ENCODE measurements at places on chromosomes 16 and 17. TPM values are rescaled to one million over a fixed set of nuclear protein-coding genes. Genes with fewer than 3 reads are reported as not detected.
A peak's percentile ranks its signal among the peaks of the same experiment; 100 is the strongest.

The SCGB1C2 gene
- not detected for total RNA-seq

The TPSAB1 gene
- total RNA-seq = 122 TPM

DNA sequence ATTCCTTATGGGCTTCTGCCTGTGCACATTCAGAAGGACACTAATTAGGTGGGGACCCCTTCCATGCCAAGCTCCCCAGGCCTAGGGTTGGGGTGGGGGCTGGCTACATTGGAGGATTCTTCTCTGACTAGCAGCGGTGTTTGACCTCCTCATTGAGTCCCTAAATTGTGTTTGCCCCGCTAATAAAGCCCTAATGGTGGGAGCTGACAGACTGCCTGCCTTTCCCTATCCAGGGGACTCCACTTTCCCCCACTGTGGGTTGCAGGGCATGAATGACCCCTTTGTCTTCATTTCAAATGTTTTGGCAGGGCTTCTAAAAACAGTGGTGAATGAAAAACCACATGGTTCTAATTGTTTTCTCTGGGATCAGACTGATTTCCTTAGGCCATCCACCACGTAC is 476.8 kb upstream of the CDH11 start:
- no peaks in the 10 kb centered on the region for H3K4me1 ChIP-seq
- no peak overlapping the region for H3K4me3 ChIP-seq

GRCh38 chr16:8958344-8959167 is 5.2 kb downstream of the USP7 start:
- no peaks in the 10 kb centered on the region for H3K36me3 ChIP-seq
- H3K4me3 ChIP-seq = no peak overlapping the region
- peaks cover 70% of the 10 kb centered on the region for H3K4me1 ChIP-seq
- H3K27ac ChIP-seq = peak overlapping the region; percentile 19
- no peaks in the 10 kb centered on the region for H3K27me3 ChIP-seq
- DNase-seq = no peak

- H3K27ac ChIP-seq = peak overlapping the region; percentile 74
- DNase-seq = peak; percentile 72
- no peaks in the 10 kb centered on the region for H3K27me3 ChIP-seq
- peaks cover 14% of the 10 kb centered on the region for H3K4me1 ChIP-seq
- no peaks in the 10 kb centered on the region for H3K36me3 ChIP-seq
Measured at GRCh38 chr17:7380321-7380720, 568 bp upstream of the TNK1 start.

DNA sequence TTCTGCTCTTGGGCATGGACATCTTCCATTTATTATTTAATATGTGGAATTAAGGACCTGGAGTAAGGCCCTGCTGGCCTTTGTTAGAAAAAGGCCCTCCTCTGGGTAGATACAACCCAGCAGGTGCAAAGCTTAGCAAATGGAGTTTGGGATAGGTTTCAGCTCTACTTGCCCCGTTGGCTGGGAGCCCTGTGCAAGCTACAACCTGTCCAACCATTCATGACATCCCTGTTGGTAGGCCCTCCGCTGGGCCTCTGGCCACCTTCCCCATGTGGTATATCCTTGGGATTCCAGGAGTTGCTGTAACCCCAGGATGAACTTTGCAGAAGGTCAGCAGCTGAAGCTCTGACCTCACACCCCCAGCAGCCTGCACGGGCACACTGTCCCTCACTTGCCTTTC is 6.4 kb downstream of the NGFR start:
- peaks cover 18% of the 10 kb centered on the region for H3K4me1 ChIP-seq
- DNase-seq = no peak
- H3K36me3 ChIP-seq = no peaks in the 10 kb centered on the region
- no peak overlapping the region for H3K4me3 ChIP-seq
- H3K27ac ChIP-seq = no peak overlapping the region
- peaks cover 65% of the 10 kb centered on the region for H3K27me3 ChIP-seq

DNA sequence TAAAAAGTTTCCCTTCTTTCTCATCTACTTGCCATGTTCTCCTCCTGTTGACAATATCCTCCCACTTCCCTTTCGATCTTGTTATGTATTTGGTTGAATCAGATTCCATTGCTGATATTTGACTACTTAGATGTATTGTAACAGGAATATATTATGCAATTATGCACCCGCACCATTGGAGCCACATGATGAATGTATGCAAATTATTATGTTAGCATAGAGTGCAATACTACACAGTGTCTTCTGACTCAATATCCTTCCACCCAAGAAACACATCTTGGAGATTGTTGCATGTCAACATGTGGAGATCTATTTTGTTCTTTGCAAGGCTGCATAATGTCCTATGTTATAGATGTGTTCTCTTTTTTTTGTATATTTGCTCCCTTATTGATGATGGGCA is 219.2 kb upstream of the RBFOX1 start:
- DNase-seq = no peak
- no peaks in the 10 kb centered on the region for H3K4me1 ChIP-seq

The CES4A gene
- total RNA-seq = 13.3 TPM

GRCh38 chr16:45454-45853 is 8.0 kb downstream of the POLR3K start:
- no peaks in the 10 kb centered on the region for H3K4me1 ChIP-seq
- no peak for DNase-seq
- peaks cover 24% of the 10 kb centered on the region for H3K36me3 ChIP-seq
- no peak overlapping the region for H3K27ac ChIP-seq
- H3K4me3 ChIP-seq = no peak overlapping the region
- H3K27me3 ChIP-seq = no peaks in the 10 kb centered on the region

The ENGASE gene
- 58.2 TPM for total RNA-seq

The CD300LB gene
- 1.3 TPM for total RNA-seq

- H3K4me1 ChIP-seq = peaks cover 5% of the 10 kb centered on the region
- no peaks in the 10 kb centered on the region for H3K27me3 ChIP-seq
- H3K27ac ChIP-seq = peak overlapping the region; percentile 18
- H3K36me3 ChIP-seq = peaks cover 62% of the 10 kb centered on the region
- no peak overlapping the region for H3K4me3 ChIP-seq
Measured at GRCh38 chr17:62587554-62587953, 39.9 kb upstream of the MRC2 start.

- no peak within 1 kb of the TSS for H3K27ac ChIP-seq
- DNase-seq = no peak
- H3K4me1 ChIP-seq = peaks cover 1% of the 10 kb centered on the region
- no peaks in the 10 kb centered on the region for H3K27me3 ChIP-seq
Measured at GRCh38 chr16:66918803-66919568, at the start of gene CDH16. CDH16 (minus strand) TSS chr16:66918885; CDS start chr16:66918065, 820 bp downstream.

- H3K27me3 ChIP-seq = no peaks in the 10 kb centered on the region
- H3K4me3 ChIP-seq = no peak overlapping the region
- peaks cover 37% of the 10 kb centered on the region for H3K4me1 ChIP-seq
- peak overlapping the region; percentile 47 for H3K27ac ChIP-seq
- DNase-seq = peak; percentile 74
Measured at GRCh38 chr17:77316191-77316641, 175.4 kb downstream of the SEC14L1 start.

- H3K36me3 ChIP-seq = peaks cover 5% of the 10 kb centered on the region
- H3K4me3 ChIP-seq = peak within 1 kb of the TSS; percentile 52
- H3K27ac ChIP-seq = peak within 1 kb of the TSS; percentile 82
- peaks cover 10% of the 10 kb centered on the region for H3K4me1 ChIP-seq
Measured at GRCh38 chr16:28609631-28610594, at the start of gene SULT1A1. SULT1A1 (minus strand) TSS chr16:28610044; CDS start chr16:28608855, 1,189 bp downstream.

DNA sequence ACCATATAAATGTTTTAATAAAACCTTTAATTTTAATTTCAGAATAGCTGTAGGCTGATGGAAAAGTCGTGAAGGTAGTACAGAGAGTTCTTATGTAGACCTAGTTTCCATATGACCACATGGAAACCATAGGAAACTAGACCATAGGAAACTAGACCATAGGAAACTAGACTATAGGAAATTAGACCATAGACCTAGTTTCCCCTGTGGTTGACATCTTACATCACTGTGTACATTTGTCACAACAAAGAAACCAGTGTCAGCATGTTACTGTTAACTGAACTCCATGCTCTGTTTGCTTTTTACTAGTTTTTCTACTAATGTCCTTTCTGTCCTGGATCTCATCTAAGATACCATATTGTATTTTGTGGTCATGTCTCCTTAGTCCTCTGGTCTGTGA is 14.6 kb downstream of the NUDT7 start:
- H3K27me3 ChIP-seq = no peaks in the 10 kb centered on the region
- no peaks in the 10 kb centered on the region for H3K36me3 ChIP-seq
- no peaks in the 10 kb centered on the region for H3K4me1 ChIP-seq
- DNase-seq = no peak

GRCh38 chr17:18319604-18320256 is 4.6 kb downstream of the SMCR8 start:
- no peak for DNase-seq
- peaks cover 70% of the 10 kb centered on the region for H3K36me3 ChIP-seq
- peaks cover 51% of the 10 kb centered on the region for H3K4me1 ChIP-seq
- H3K27ac ChIP-seq = no peak overlapping the region
- no peaks in the 10 kb centered on the region for H3K27me3 ChIP-seq

The MT2A gene
- 349 TPM for total RNA-seq

DNA sequence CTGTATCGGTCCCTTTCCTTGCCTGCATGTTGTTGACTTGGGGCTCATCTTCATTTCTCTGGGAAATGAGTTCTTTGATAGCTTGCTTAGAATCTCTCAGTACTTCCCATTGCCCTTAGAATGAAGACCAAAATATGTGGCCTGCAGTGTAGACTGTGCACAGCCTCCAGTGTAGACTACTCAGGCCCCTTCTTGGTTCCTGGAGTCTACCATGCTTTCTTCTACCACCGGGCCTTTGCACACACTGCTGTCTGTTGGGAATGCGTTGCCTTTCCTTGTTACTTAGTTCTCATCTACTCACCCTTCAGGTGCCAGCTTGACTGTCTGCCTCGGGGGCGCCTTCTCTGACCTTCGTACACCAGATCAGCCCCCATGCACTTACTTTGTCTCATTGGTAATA is 82.0 kb downstream of the ABCC1 start:
- no peak overlapping the region for H3K4me3 ChIP-seq
- no peaks in the 10 kb centered on the region for H3K27me3 ChIP-seq
- peak overlapping the region; percentile 11 for H3K27ac ChIP-seq
- DNase-seq = no peak
- peaks cover 27% of the 10 kb centered on the region for H3K4me1 ChIP-seq

- DNase-seq = no peak
- H3K36me3 ChIP-seq = peaks cover 7% of the 10 kb centered on the region
- no peaks in the 10 kb centered on the region for H3K27me3 ChIP-seq
- no peak overlapping the region for H3K4me3 ChIP-seq
- H3K4me1 ChIP-seq = peaks cover 6% of the 10 kb centered on the region
- H3K27ac ChIP-seq = no peak overlapping the region
Measured at GRCh38 chr17:80423536-80424225, 8.7 kb downstream of the ENDOV start.

The RNF43 gene
- 7.5 TPM for total RNA-seq

The ABCA3 gene
- 598 TPM for total RNA-seq

DNA sequence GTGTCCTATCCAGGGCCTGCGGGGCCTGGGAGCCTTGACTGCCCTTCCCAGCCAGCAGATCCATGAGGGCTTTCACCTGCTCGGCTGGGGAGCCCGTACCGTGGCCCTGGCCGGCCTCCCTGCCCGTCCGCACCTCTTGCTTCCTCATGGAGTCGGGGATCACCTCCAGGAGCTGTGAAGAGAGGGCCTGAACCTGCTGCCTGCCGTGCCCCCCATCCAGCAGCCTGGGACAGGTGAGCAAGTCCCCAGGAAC is 12.4 kb downstream of the NLRC3 start:
- no peak overlapping the region for H3K4me3 ChIP-seq
- H3K4me1 ChIP-seq = no peaks in the 10 kb centered on the region
- no peaks in the 10 kb centered on the region for H3K36me3 ChIP-seq
- no peaks in the 10 kb centered on the region for H3K27me3 ChIP-seq
